Head of caudate nucleus (tissue), 42 donors: ENCODE measurements at places on chromosomes 7 and 10.

DNA sequence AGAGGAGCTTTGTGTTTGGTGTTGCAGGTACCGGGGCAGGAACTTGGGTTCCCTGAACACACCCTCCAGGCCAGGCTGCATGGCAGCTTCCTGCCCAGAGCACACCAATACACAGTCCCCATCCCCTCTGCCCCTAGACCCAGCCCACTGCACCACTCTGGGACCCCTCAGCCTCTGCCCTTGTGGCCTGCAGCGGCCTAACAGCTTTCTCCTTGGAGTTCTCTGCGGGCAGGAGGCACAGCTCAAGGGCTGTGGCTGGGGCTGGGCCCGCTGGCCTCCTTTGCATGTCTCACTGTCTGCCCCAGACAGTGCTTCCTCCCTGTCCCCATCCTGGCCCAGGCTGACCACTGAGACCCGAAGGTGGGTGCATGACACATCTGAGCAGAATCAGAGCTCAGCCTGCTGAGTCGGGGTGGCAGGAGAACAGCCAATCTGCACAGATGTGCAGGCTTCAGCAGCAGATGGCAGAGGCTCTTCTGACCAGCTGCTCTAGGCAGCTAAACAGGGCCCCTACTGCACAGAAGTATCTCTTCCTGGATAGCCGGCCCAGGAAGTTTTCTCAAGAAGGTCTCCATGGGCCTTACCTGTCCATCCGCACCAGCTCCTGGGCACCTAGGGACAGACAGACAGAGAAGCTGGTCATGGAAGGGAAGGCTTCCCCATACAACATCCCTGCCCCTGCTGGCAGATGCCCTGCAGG is 20.8 kb downstream of the VSIR start:
- DNase-seq, result no peak

DNA sequence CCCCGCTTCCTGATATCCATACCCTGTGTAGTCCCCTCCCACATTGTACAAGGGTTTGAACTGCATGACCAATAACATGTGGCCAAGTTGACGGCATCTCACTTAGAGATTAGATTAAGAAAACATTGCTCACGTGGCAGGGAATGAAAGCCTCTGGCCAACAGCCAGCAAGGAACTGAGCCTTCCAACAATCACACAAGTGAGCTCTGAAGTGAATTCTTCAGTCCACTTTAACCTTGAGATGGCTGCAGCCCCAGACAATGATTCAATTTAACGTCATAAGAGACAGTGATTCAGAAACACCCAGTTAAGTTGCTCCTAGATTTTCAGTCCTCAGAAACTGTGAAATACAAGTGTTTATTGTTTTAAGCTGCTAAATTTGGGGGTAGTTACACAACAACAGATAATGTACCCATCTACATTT is 165.9 kb upstream of the PLXNA4 start:
- no peak for DNase-seq

DNA sequence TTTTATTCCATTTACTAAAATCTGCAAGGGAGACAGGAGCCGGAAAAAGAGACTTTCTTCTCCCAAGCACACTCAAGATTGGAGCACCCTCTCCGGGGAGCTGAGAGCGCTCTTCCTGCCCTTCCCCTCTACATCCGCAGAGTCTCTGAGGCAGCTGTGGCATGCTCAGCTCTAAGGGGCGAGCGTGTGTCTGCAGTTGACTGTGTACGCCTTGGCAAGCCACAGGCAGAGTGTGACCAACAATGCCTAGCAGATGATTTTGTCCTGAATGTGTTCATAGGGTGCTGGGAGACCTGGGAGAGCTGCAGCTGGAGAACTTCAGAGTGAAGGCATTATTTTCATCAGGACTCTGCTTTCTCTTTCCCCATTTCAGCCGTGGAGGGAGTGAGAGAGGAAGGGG is 20.7 kb downstream of the MTURN start:
- no peak for DNase-seq

DNA sequence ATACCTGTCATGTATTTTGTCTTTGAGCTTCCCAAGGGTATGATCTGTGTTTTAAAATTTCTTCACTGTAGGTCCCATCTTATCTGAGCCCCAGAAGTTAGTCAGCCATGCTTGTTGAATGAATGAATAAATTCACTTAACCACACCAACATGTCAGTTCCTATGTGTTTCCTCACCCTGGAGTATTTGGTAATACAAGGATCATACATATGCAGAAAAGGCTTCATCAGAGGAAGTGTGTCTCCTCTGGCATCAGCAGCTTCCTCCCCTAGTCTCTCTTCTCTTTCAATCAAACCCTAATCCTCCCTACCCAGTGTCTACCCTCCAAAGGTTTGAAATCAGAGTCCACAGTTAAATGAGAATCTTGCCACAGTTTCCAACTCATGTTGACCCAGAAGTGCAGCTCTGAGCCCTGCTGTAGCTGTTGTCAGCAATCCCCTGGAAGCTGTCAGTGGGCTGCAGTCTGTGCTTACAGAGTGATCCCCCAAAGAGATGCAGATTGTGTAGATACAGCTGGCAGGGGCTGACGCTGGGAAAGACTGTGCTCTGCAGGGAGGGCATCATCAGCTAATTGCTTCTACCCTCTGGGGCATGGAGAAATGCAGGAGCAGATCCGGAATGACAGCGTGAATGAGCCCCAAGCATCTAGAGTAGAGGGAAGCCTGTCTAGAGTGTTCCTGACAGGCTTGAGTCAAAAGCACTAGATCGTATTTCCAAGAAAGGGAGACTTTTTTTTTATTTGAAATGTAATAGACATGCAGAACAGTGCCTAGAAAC is 105.0 kb upstream of the WDR11 start:
- DNase-seq, result no peak

GRCh38 chr10:26682931-26683330 is 14.6 kb upstream of the PDSS1 start:
- no peak for DNase-seq

DNA sequence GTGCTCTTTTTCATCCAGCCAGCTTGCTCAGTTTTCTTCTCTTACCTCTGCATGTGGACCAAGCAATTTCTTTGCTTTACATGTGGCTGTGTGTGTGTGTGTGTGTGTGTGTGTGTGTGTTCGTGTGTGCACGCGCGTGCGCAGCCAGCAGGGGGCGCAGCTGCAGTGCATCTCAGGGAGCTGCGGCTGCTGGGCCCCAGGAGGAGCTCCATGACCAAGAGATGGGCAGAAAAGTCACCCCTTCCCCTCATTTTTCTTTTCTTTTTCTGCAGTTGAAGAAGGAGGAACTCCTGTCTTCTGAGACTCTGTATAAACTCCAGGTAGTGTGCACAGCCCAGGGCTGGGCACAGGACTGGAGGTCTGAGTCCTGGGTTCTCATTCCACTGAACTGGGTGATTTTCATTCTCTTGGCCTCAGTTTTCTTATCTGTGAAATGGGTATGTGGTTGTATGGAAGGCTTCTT is 41.8 kb downstream of the BLNK start:
- peak; percentile 57 for DNase-seq

- no peak for DNase-seq
Observed at GRCh38 chr10:116732573-116732972, 9.8 kb downstream of the HSPA12A start.

DNA sequence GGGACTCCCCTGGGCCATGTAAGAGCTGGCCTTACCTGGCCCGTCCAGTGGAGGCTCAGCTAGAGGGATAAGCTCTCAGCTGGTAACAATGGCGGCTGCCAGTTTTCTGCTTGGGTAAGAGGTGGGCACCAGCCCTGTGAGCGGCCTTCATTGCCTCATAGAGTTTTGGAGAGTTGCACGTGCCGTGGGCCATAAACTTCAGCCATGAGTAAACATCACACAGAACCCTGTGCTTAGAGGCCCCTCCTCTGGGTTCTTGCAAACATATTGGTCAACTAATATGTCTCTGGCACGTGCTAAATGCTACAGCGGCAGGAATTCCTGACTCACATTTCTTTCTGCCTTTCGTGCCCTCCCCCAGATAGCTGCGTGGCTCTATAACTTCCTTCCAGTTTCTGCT is 103.9 kb upstream of the LEP start:
- DNase-seq, result no peak

DNA sequence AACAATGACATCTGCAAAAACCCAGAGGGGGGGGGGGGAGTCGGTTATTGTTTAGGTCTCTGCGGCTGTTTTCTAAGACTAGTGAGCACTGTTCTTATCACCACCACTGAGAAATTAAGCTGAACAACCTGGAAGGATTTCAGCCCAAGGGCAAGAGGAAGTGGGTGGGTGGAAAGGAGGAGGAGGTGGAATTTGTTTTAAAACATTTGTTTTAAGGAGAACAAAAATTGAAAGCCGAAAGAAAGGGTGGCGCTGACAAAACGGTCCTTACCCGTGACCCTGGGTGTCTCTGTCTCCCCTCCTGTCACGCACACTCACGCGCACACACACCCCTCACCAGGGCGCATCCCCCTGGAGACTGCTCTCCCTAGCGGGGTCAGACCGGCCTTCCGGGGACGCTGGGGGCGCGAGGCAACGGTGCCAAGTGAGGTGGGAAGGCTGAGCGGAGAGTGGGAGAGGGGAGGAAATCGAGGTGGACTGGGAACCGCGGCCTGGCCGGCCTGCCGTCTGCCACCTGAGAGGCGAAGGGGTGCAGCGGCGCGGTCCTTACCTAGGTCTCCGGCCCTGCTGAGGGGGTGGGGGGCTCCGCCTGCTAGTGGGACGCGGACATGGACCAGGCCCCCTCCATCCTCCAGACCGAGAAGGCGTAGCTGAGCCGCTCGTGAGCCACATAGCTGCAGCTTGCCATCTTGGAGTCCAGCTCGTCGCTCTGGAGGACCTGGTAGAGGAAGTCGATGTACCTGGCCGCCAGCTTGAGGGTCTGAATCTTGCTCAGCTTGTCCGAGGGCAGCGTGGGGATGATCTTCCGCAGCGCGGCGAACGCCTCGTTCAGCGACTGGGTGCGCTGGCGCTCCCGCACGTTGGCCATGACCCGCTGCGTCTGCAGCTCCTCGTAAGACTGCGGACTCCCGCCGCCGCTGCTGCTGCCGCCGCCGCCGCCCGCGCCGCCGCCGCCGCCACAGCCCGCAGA is 1.0 kb downstream of the TWIST1 start:
- no peak for DNase-seq

DNA sequence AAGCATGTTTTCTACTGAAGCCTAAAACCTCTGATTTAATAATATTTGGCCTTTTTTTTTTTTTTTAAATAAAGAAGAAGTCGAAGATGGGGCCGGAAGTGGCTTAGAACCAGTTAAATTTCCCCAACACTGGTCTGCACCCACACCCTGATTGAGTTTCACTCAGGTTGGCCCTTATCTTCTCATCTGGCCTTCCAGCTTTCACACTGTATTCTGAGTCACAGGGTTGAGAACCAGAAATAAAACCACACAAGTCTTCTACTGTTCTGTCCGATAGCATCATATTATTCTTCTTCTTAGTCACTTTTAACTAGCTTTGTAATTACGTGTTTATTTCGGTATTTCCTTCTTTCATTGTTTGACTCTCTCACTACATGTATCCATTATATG is 9.9 kb downstream of the ZNF365 start:
- DNase-seq, result no peak

DNA sequence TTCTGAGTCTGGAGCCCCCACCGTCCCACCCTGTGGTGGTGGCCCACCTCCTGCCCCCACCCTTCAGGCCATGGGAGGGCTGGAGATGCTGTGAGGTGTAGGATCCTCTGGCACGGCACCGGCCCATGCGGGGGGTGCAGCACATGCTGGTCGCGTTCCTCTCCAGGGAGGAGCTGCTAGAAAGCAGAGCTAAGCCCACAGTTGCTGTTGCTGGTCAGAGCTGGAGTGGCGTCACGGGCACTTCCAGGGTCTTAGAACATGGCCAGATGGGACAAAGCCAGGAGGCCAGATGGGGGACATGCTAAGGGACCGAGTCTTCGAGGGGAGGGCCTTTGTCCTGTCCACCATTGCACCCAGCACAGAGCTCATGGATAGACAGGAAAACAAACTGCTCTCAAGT is 21.6 kb downstream of the AGAP3 start:
- no peak for DNase-seq

GRCh38 chr10:23523251-23523650 is 84.4 kb downstream of the OTUD1 start:
- DNase-seq, result no peak
